ENCODE measurements at places on chromosomes 5 and 9. TPM values are rescaled to one million over a fixed set of nuclear protein-coding genes. Genes with fewer than 3 reads are reported as not detected.

The ARHGAP26 gene
- total RNA-seq = 28.7 TPM

DNA sequence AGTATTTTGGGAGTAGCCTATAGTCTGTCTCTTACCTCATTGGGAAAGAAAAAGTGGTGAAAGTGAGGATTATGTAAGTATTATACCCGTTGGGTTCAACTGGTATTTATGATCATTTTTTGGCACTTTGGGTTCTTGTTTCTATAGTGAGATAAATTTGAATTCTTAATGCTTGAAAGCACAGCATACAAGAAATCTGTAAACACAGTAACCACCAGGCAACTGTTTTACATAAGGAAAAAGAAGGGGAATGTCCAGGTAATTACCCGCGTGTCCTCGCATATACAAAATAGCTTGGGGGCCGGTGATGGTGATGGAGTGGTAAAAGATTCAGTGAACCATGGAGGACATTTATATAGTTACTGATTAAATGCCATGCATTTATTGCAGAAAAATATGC lies 60.5 kb downstream of the BASP1 start:
- no peak for DNase-seq
- H3K4me1 ChIP-seq = no peaks in the 10 kb centered on the region
- H3K4me3 ChIP-seq = no peak overlapping the region
- H3K27me3 ChIP-seq = no peaks in the 10 kb centered on the region

DNA sequence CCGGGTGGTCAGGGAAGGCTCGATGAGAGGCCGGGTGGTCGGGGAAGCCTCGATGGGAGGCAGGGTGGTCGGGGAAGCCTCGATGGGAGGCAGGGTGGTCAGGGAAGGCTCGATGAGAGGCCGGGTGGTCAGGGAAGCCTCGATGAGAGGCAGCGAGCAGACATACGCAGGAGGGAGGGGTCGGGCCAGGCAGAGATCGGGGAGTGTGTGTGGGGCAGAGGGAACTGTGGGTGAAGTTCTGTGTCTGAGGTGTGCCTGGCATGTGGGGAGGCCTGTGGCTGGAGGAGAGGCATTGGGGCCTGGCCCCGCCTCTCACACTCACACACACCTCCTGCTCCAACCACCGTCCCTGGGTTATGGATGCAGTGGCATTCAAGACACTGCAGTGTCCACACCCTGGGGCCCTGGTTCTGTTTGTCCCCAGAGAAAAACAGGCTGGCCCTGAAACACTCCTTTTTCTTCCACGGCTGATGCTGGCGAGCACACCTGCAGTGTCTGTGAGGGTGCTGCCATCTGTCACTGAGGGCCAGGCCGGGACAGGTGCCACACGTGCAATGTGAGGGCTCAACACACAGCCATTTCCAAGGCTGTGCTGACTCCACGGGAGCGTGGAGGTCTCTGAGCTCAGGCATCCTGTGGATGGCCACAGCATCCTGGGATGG lies 6.5 kb upstream of the PLEKHG4B start:
- no peak for DNase-seq
- no peak overlapping the region for H3K27ac ChIP-seq
- no peak overlapping the region for H3K4me3 ChIP-seq
- H3K4me1 ChIP-seq = no peaks in the 10 kb centered on the region
- H3K27me3 ChIP-seq = peaks cover 44% of the 10 kb centered on the region

- no peak for DNase-seq
- H3K27ac ChIP-seq = no peak overlapping the region
- no peaks in the 10 kb centered on the region for H3K4me1 ChIP-seq
- peaks cover 3% of the 10 kb centered on the region for H3K27me3 ChIP-seq
These were observed 369.3 kb upstream of the TRPC7 start for GRCh38 chr5:136734628-136735027.

- H3K27me3 ChIP-seq = no peaks in the 10 kb centered on the region
- no peak for DNase-seq
- H3K4me1 ChIP-seq = no peaks in the 10 kb centered on the region
- no peaks in the 10 kb centered on the region for H3K36me3 ChIP-seq
These were observed 415.0 kb downstream of the ANXA1 start for GRCh38 chr9:73566627-73567026.

GRCh38 chr5:78720997-78721396 lies 72.4 kb upstream of the LHFPL2 start:
- peaks cover 18% of the 10 kb centered on the region for H3K4me1 ChIP-seq
- peak overlapping the region; percentile 63 for H3K27ac ChIP-seq
- no peak for DNase-seq
- H3K36me3 ChIP-seq = no peaks in the 10 kb centered on the region
